ENCODE measurements at places on chromosomes 3 and 15.

DNA sequence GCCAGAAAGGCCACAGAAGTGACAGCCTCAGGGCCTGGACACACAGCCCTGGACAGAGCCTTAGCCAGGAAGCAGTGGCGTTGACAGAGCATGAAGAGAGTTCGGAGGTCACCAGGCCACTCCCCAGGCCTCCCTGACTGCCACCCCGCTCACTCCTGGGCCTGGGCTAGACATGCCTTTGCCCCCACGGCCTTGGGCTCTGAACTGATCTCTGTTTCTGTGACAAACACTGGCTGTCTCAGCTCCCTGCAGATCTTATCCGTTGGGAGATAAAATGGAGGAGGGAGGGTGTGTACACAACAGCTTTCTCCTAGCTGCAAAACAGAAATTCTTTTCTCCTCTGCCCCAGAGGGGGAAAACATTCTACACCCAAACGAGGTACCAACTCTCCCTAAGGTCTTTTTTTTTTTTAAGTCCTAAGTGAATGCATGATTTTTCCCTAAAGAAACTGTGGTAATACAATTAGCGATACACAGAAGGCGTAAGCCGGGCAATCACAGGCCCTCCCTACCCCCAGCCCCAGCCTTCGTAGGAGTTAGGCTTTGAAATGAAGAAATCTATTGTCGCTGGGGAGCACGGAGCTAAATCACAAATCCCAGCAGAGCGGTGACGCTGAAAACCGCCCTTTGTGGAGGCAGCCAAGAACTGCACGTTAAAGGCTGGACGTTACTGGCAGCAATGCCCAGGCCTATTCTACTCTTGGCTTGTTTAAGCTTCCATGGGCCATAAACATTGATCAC, 45.0 kb downstream of the SRGAP3 start:
- no peak for DNase-seq

DNA sequence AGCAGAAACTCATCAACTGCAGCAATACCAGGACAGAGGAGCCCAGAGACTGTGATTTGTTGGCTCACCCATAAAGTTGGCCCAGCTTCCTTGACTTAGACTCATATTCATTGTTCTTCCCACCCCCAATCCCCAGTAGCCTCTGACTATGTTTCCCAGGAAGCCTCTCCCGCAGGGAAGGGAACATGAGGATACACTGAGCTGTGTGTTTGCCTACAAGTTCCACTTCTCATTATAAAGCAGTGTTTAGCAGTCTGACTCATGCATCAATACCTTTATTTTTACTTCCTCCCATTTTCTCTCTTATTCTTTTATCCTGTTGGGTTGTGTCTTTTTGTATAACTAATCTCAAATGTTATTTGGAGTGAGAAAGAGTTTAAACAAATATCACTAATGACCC, 111.6 kb upstream of the PHLDB2 start:
- no peak for DNase-seq

DNA sequence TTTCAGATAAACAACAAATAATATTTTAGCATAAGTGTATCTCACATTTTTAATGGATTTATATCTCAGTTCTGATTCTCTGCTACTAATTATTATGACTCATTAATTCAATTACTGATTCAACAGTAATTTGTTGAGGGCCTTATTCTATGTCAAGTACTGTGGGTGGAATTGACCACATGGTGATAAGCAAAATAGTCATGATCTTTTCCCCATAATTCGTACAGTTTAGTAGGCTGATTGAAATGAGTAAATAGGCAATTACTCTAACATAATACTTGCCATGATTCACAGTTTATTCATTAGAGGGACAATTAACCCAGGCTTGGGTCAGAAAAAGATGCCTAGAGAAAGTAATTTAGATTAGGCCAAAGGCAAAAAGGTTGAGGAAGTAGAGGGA, 60.9 kb upstream of the SLC4A7 start:
- no peak for DNase-seq

- DNase-seq, result no peak
Measured at GRCh38 chr3:71195492-71195891, 388.0 kb downstream of the FOXP1 start.

GRCh38 chr15:68653801-68654200, 75.0 kb downstream of the CORO2B start:
- DNase-seq, result no peak

- no peak for DNase-seq
Measured at GRCh38 chr15:22880068-22880980, 41.9 kb downstream of the NIPA2 start.

- DNase-seq, result no peak
Measured at GRCh38 chr3:63964681-63965485, 52.7 kb upstream of the SCAANT1 start.

DNA sequence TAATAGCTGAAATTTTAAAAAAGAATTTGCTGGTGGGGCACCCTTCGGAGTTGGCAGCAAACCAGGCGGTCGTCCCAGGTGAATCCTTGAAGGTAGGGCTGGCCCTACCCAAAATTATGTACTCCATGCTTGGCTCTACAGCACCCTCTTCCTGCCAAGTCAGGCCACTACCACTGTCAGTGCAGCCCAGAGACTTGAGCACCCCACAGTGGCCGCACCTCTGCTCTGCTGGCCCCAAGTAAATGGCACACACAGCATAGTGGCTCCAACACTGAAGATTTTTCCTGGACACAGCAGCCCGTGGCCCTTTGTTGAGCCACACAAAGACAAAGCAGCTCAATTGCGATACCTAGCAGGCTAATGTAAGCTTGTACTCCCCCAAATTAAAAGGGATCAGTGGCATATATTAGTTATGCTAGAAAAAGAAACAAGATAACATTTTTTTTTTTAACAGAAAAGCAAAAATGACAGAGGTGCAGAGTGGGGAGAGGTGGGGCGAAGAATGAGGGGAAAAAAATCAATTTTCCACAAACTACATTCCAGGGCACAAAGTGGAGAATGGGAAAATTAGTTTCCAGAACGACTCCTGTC, 250.5 kb downstream of the UACA start:
- peak; percentile 79 for DNase-seq

DNA sequence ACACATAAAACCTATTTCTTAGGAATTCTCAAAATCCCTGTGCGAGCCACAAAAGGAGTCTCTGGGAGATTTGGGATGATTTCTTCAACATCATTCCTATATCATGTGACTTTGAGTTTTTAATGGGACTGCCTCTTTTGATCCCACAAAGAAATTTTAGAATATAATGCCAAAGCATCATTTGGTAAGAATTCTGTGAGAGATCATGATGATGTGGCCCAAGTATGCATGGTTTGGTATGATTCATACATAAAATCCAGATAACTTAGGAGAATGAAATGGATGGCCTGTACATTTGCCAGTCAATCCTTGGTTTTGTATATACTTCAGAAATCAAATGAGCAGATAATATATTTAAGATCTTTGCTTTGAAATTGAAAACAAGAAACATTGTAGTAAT, 61.3 kb downstream of the UBE2E2 start:
- no peak for DNase-seq

- no peak for DNase-seq
Measured at GRCh38 chr3:138598534-138598933, 4.5 kb upstream of the CEP70 start.

GRCh38 chr15:75452865-75453702, 1.6 kb upstream of the SIN3A start:
- DNase-seq, result peak; percentile 87

GRCh38 chr3:129756871-129757270, 136.6 kb downstream of the TMCC1 start:
- DNase-seq, result no peak

DNA sequence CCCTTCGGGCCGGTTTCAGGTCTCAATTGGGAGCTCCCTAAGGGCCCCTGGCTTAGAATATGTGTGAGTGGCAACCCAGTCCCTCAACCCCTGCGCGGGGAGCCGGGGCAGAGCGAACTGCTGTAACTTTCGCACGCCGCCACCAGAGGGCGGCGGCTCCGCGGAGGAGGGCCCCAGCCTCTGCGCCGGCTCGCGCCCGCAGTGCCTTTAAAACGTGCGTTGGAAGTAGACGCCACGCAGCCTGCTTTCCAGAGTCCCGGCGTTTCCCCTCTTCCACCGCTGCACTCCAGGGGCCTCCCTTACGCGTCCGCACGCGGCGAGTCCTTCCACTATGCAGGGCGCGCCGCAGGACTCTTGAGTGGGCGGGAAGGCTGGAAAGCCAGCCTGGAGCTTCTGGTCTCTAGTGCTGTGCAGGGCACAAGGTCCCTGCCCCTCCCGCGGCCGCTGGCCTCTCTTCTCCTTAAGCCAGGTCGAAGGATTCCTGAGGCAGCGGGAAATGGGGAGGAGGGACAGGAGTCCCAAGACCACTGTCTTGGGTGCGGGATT, 23.7 kb upstream of the RNU6-1 start:
- peak; percentile 80 for DNase-seq

DNA sequence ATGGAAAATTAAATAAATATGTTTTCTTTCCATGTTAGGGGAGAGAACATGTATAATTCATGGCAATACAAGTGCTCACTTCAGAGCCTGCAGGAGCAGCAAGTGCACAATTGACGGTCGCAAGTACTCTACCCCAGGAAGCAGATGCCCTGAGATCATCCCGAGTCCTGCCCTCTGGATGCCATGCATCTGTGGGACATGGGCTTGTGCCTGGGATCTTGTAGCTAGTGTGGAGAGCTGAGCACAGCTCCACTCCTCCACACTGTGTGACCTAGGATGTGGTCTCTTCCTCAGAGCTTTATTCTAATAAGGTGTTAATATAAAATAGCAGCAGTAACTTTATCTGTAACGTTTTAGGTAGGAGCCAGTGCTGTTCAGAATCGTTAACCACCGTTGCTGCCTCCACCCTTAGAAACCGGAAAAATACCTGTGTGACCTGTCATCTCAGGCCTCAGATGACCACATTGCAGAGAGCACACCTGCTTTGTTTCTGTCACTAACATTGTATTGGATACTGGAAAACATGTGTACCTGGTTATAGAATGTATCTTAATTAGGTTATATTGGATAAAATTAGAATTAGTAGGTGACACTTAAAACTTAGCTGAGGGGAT, 105.0 kb upstream of the GOLGA6L6 start:
- no peak for DNase-seq

GRCh38 chr3:37621771-37622170, 239.9 kb upstream of the CTDSPL start:
- no peak for DNase-seq

DNA sequence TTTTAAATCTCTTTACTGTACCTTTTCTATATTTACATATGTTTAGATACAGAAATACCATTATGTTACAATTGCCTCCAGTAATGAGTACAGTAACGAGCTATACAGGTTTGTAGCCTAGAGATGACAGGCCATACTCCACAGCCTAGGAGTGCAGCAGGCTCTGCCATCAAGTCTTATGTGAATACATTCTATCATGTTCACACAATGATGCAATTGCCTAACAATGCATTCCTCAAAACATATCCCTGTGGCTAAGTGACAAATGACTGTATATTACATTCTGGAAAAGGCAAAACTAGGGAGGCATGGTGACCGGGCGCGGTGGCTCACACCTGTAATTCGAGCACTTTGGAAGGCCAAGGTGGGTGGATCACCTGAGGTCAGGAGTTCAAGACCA, 192.4 kb upstream of the IGF1R start:
- DNase-seq, result no peak

GRCh38 chr15:70343961-70344621, 246.4 kb upstream of the TLE3 start:
- DNase-seq, result no peak

GRCh38 chr15:63499611-63500010, 4.8 kb upstream of the USP3 start:
- DNase-seq, result no peak

- peak; percentile 73 for DNase-seq
Measured at GRCh38 chr15:92810418-92811138, 89.5 kb upstream of the CHD2 start.

- DNase-seq, result no peak
Measured at GRCh38 chr3:105274536-105274935, 92.2 kb upstream of the ALCAM start.

- DNase-seq, result no peak
Measured at GRCh38 chr3:136626493-136626892, 125.7 kb downstream of the STAG1 start.

DNA sequence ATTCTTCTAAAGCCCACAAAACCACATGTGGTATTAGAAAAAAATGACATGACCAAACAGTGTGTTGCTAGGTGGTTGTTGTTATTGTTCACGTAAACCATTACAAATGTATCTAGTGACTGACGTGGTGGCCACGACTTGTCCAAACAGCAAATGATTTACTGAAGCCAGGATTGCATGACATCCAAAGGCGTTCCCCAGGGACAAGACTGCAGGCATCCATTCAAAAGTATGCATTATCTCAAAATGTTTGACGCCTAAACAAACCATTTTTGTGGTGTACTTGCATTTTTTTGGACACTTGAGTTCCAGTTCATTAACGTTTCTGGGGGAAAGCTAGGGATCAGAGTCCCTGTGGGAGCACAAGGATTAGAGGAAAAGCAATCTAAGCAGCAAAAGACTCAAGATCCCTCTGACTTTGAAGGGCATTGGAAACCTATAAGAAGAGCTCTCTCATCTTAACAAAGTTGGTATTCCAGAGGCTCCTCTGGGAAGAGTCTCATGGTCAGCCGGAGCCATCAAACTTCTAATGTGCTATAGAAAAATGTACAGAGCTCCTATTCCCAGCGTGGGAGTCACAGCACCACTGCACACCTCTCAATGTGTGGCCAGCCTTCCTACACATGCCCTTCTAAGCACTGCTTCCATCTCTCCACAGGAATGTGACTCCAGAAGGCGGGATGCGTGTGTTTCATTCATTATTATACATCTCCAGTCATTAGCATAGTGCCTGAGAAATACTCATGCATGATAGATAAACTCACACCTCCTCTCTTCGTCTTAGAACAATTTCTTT, 62.9 kb downstream of the FBN1 start:
- DNase-seq, result no peak

DNA sequence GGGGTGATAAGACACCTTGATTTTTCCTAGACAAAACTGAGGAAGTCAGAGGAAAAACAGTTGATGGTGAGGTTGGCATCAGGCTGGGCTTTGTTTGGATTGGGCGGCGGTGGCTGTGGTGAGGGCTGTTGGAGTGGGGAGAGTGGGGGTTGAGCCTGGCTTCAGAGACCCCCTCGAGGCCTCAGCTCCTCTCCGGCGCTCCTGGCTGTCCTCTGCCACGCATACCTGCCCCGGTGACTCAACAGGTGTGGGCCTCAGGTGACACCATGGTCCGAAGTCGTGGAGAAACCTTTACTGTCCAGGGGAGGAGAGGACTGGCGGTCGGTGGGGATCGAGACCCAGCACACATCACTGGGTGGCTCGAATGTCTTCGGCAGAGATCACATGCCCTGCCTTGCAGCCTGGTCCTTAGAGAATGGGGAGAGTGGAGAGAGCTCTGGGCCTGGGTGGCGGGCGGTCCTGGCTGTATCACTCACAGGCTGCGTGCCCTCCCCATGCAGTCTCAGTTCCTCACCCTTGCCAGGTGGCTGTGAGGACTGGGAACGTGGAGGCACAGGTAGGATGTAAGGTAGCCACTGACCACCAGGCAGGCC, 2.6 kb downstream of the APBA2 start:
- DNase-seq, result no peak
